ENCODE measurements at places on chromosomes 3 and 15.

DNA sequence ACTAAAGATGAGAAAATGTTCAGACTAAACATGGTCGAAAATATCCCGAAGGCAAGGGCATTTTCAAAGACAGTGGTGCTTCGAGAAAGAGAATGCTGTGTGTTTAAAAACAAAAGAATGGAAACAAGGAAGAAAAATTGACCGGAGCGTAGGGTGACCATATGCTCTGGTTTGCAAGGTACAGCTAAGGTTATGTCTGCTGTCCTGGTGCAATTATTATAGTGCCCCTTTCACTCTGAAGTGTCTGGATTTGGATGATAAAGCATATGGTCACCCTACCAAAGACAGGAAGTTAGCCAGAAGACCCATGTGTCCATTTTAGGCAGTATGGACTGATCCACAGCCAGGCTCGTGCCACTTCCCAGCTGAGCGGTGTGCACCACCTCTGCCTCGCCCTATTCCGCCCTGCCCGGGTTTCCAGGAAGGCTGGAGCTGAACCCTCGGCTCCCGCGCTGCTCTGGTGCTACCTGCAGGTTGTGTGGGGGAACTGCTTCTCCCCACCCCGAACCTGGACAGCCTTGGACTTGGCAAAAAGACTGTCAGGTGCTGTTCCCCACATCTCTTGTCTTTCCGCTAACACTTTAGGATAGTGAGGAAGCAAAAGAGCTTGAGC, 25.2 kb downstream of the GOLGA6D start:
- DNase-seq = peak; percentile 9

GRCh38 chr15:34436956-34437442, 609 bp downstream of the GOLGA8A start:
- DNase-seq = peak; percentile 19

DNA sequence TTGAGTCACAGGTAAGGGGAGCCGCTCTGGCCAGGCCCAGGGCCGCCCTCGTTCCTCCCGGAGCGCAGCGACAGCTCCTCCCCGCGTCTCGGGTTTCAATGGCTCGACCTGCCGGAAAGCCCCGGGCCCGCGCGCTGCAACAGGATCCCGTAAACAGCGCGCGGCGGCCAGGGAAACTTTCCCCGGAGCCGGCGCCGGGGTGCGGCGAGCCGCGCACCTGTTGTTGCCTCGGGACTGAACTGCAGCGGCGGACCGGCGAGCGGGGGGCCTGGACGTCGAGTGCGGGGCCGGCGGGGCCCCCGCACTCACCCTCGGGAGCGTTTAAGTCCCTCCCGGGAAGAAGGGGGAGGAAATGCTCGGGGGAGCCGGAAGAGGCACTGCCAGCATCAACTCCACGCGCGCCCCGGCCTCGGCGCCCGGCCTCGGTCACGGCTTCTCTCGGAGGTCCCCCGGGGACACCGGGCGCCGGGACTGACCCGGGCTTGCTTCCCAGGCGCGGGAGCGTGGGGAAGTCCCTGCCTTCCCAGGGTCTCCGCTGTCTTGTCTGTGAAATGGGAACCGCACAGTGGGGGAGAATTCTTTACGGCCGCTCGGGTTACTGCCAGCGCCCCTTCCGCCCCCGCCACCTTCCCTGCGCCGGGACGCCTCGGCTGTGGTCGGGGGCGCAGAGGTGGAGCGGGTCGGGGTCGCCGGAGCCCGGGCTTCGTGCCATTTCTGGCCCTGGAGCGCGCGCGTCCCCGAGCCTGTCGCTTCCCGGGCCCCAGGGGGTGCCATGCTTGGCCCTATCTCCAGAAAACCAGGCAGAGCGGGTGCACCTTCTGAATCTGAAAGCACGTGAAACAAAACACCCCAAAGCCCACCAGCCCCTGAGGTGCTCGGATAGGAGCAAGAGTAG, 7.5 kb upstream of the PGPEP1L start:
- DNase-seq = peak; percentile 28

- DNase-seq = no peak
Measured at GRCh38 chr3:44055951-44056350, 185.7 kb upstream of the TOPAZ1 start.

DNA sequence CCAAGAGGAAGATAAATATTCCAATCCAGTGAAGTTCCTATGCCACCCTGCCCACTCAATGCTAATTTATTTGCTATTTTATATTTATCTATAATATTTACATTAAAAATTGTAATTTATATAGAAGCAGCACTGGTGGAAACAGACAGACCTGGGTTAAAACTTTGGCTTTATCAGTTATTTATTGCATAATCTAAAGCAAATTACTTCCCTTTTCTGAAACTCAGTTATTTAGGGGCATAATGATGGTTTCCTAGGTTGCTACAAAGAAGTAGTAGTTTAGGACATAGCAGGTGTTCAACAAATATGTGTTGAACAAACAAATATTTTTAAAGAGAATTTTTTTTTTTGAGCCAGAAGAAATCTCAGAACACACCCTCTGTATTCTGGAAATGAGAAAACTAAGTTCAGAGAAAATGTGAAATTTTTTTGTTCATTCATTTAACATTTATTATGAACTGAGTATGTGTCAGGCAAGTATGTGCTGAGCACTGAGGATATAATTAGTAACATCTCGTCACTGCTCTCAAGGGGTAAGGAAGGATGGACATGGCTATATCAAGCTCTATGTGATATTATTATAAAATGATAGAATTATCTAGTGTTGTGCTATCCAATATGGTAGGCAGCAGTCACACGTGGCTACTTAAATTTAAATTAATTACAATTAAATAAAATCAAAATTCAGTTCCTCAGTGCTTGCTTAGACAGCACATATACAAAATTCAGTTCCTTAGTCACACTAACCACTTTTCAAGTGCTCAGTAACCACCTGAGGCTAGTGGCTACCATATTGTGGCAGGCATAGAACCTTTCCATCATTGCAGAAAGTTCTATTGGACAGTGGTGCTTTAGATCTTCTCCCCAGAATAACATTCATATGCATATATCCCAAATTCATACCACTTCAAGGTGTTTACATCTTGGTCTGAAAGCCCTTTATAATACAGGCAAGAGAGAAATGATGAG, 7.0 kb upstream of the UBE2Q2 start:
- DNase-seq = no peak

DNA sequence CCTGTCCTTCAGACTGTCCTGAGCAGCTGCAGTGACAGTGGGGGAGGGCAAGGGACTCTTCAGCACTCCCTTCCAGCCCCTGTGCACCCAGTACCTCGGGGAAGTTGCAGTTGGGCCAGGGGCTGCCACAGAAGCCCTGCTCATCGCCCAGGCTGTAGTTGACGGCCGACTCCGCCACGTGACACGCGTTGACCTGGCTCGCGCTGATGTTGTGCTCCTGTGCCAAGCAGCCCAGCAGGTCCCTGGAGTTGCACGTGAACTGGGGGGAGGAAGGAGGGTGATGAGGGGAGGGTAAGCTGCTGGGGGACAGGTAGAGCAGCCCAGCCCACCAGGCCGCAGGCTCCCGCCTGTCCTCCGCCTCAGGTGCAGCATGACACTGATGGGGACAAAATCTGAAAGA, 101.2 kb downstream of the SEC22A start:
- DNase-seq = no peak

GRCh38 chr3:135905058-135905724, 60.3 kb upstream of the PPP2R3A start:
- no peak for DNase-seq
